Naive thymus-derived CD4-positive, alpha-beta T cell (primary cell): ENCODE measurements at places on chromosomes 13 and 19. TPM values are rescaled to one million over a fixed set of nuclear protein-coding genes. Genes with fewer than 3 reads are reported as not detected.

CAPN12 gene
- 4.7 and 7.3 TPM in 2 replicates for total RNA-seq

RRAS gene
- 13.9 TPM for total RNA-seq

RNASEH2B gene
- total RNA-seq, result 65.3 TPM

FUT1 gene
- total RNA-seq, result 0.17 and 0.23 TPM in 2 replicates

GRCh38 chr13:48962281-48962680, 13.4 kb upstream of the FNDC3A start:
- no peak overlapping the region for H3K4me3 ChIP-seq
- no peaks in the 10 kb centered on the region for H3K4me1 ChIP-seq

DNA sequence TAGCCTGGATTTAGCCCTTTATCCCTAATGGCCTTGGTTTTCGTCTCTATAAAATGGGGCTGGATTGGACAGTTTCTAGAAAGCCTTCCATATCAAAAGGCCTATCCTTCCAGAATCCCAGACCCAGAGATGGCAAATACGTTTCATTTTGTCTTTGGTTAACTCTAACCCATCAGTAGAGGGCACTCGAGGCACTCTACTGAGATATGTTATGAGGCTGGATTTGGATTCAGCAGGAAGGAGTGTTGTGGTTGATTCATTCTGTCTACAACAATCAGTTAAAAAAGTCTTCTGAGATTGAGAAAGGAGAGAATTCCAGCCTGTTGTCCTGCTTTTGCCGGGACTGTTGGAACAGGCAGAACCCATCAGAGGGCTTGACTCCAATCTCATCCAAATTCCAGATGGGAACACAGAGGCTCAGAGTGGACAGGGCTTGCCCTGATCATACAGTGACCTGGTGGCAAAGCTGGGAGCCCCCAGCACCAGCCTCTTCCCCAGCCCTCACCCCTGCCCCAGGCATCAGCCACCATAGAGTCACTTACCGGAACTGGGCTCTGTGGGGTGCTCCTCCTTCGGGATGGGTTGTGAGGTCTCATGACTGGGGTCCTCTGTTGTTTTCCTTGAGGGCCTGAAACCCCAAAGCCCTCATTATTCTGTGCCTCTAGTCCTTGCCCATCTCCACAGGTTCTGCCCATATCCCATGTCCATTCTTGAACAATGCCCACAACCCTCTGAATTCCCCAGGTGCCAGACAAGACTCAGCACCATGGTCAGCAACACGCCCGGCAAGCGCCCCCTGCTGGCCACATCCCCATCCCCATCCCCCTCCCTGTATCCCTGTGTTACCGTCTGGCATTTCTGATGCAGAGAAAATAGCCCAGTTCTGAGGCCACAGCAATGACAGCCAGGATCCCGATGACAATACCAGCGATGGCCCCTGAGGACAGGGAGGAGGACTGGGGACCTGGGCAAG, 12.3 kb upstream of the ZNF180 start:
- DNase-seq, result no peak
- H3K27me3 ChIP-seq, result no peaks in the 10 kb centered on the region
- H3K4me1 ChIP-seq, result no peaks in the 10 kb centered on the region
- H3K4me3 ChIP-seq, result no peak overlapping the region
- H3K27ac ChIP-seq, result no peak overlapping the region
